ENCODE measurements at places on chromosomes 13 and 19. TPM values are rescaled to one million over a fixed set of nuclear protein-coding genes. Genes with fewer than 3 reads are reported as not detected.

FGF22 gene
- 1.4 TPM for total RNA-seq

ZNF221 gene
- total RNA-seq = 7.0 TPM

MIR17HG gene
- 37.1 TPM for total RNA-seq

DZIP1 gene
- total RNA-seq = 33.5 TPM

- DNase-seq = no peak
Measured at GRCh38 chr13:51806566-51806965, 2.6 kb upstream of the DHRS12 start.

- DNase-seq = no peak
Measured at GRCh38 chr13:79297128-79297527, 108.9 kb downstream of the RBM26 start.

DNA sequence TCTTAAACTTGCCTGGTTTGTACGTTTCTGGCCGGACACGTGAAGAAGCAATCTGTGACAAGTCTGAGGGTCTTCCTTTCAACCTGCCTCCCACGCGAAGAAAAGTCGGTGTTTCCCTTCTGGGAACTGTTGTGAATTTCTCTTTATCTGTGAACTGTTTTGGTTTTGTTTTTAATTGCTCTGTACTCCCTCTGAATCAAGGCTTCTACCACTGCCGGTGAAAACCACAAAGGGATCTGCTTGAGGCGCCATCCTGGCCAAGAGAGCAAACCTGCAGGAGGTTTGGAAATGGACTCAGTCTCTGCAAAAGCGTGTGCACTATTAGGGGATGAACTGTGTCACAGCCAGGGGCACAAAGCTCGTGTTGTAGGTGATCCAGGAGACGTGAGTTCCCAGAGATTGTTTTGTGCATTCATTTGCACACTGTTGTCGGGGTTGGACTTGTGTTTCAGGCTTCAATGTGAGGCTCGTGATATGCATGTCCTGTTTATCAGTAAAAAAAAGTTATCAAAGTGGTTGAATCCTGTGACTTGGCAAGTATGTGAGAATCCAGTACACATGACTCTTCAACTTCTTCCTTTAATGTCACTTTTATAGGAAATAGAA lies 9.7 kb downstream of the SIGLEC8 start:
- DNase-seq = no peak

DNA sequence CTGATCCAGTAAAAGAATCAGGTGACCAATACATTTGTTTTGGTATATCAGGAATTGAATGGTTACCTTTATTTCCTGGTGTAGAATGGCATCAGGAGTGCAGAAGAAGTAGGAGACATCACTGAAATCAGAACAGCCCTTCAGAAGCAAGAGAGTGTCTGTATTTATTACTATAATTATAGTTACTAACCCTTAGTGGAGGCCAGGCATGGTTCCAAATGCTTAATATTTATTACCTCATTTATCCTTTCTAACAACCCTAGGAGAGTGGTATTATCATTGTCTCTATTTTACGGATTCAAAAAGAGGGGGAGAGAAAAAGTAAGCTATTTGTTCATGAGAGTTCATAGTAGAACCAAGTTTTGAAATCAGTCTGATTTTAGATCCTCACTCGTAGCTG lies 1292.9 kb downstream of the PCDH9 start:
- no peak for DNase-seq

DNA sequence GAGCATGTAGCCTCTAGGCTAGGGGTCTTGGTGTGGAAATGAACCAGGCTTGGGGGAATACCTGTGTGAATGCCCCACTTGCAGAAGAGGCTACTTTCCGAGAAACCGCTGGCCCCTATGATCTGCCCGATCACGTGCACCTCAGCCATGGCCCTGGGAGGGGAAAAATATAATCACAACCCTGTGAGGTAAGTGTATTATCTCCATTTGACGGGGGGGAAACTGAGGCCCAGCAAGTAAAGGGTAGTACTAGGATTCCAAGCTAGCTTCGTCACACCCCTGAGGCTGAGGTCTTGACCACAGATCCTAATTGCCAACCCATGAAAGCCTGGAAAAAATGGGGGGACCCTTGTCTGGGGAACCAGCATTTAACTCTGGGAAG lies 587 bp downstream of the B9D2 start:
- no peak for DNase-seq

DNA sequence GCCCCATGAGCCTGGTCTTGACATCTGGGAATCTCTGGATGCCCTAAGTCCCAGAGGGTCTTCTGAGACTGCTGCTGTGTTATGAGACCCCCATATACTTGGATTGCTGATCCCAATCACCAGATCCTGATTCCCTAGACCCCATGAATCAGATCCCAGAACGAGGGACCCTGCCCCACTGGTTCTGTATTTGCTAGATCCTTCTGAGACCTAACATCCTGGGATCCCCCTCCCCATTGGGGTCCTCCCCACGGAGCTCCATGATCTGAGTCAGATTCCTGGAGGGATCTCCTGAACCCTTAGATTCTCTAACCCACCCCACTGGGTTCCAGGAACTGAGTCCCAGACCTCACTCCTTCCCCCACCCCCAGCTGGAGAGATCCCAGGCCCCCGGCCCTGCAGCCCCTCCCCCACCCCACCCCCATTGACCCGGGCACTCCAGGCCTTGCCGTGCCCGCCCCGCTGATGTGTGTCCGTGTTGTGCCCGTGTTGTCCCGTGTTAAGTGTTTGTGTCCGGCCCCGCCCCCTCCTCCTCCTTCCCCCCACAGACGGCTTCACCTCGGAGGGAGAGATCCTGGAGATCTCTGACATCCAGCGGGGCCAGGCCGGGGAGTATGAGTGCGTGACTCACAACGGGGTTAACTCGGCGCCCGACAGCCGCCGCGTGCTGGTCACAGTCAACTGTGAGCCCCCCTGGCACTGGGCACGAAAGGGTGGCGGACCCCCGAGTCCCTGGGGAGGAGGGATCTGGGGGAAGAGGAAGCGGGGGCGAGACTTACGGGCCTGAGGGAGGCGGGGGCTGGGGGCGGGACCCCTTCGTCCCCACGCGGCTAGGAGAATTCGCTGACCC lies 15.0 kb downstream of the IGLON5 start:
- DNase-seq = no peak

- DNase-seq = no peak
Measured at GRCh38 chr19:29680447-29680846, 15.2 kb downstream of the PLEKHF1 start.

DNA sequence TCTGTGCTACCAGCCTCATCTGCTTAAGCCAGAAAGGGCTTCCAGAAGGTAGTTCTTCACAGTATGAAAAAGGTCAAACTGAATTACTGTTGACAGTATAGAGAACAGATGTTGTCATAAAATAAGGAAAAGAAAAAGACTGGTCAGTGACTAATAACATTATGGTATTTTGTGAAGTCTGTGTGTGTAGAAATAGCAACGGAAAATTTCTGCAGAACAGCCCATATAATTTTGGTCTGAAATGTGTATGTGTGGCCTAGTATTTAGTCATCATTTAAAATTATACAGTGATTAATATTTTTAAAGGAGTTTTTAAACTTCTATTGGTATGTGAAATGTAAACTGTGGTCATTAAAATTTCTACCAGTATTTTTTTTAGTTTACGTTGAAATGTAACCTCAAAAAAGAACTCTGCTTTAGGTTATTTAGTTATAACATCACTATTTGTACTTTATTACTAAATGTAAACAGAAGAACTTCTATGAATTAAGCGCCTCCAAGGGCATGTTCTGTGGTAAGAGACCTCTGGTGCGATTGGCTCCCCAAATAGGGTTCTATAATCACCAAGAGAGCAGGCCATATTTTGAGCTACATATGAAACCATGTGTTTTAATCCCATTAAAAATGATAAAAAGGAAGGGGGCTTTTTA lies 3.3 kb upstream of the GPR183 start:
- no peak for DNase-seq

- DNase-seq = no peak
Measured at GRCh38 chr19:19217099-19217498, 5.3 kb downstream of the NCAN start.

- DNase-seq = no peak
Measured at GRCh38 chr13:32047793-32048192, 16.2 kb downstream of the FRY start.

DNA sequence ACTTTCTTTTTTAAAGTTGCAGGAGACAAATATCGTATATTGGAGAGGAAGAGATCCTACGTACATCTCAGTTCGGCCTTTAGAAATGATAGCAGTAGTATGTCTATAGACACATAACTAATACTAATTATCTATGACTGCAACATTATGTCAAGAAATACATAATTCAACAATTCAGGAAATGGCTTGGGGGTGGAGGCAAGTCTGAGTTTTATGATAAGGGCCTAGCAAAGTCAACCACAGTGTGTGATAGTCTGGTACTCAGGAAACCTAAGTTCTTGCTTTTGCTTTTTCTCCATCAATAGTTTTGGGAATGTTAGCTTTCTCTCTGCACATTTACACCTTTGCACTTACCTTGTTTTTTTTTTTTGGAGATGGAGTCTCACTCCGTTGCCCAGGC lies 27.5 kb upstream of the OBI1 start:
- no peak for DNase-seq

GRCh38 chr19:18097993-18098890 lies 664 bp downstream of the MAST3 start:
- DNase-seq = no peak

Data from WTC11 (cell line).